Activated naive CD4-positive, alpha-beta T cell treated with anti-CD3 and anti-CD28 coated beads, Interleukin-2, amount 10 ng/mL, durations not matched to agents 7 days and 5 days (primary cell): ENCODE measurements at places on chromosomes 3 and 15.

DNA sequence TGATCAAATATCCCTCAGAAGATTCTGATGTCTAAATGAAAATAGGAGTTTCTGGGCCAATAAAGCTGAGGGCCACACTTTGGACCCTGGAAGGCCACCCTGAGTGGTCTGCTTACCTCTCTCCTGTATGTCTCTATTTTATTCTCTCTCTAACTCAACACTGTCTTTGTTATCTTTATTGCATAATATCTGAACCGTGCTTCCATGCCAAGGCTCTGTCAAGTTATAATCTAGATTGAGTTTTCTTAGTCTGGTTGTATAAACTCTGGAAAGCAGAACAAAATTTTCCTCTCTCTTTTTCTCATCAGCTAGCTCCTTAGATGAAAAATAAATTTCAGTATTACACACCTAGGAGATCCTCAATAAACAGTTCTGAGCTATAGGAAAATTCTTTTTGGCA, 36.2 kb upstream of the ACTL6A start:
- DNase-seq = no peak

GRCh38 chr3:72308641-72309040, 523.7 kb upstream of the PROK2 start:
- no peak for DNase-seq

DNA sequence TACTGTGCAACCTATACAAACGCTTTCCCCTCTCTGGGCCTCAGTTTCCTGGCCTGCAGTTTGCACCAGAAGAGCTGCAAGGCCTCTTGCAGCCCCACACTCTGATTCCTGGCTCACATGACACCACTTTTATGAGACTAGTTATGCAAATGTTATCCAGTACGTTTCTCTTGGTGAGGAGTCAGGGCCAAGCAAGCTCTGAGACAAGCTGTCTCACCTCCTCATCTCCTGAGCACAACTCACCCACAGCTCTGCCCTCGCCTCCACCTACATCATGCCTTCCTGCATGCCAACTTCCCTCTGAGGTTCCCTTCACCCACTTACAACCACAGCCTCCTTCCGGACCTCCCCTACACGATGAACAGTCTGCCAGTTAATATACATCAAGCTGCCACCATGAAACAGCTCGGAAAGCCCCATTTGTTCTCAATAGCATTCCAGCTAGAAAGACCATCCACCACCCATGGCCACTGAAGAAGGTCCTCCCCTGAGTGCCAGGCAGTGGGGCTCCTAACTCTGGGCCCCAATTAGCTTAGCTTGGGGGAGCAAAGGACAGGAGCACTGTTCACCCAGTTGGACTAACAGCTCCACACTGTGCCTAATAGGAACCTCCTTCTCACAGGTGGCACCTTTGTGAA, 25.0 kb downstream of the CRYGS start:
- DNase-seq = peak; percentile 69

DNA sequence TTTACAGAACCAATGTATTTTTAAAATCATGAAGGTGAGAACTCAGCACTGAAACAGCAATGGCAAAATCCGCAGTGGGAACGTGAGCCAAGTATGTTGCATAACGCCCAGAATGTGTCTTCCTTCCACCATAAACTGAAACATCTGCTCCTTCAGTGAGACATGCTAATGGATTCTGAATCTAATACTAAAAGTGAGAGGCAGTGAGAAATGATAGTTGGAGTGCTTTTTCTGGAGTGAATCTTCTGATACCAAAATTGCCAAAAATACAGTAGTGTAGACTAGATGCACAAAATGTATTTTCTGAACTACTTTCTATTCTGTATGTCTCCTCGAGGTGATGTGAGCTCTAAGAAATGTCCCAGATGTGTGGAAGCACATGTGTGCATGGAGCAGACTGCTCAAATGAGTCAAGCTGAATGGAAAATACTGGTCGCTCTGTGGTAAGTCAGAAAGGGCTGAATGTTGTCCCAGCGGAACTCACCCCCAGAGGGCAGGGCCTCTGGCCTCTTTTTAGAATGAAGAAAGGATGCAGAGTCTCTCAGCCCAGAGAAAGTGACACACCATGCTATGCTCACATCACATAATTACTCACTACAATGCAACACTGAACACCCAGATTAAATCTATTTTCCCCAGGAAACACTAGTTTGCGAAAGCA, 73.0 kb downstream of the ATP10A start:
- peak; percentile 28 for DNase-seq

- DNase-seq = no peak
Observed at GRCh38 chr15:82554849-82555248, 14.6 kb upstream of the RPS17 start.

DNA sequence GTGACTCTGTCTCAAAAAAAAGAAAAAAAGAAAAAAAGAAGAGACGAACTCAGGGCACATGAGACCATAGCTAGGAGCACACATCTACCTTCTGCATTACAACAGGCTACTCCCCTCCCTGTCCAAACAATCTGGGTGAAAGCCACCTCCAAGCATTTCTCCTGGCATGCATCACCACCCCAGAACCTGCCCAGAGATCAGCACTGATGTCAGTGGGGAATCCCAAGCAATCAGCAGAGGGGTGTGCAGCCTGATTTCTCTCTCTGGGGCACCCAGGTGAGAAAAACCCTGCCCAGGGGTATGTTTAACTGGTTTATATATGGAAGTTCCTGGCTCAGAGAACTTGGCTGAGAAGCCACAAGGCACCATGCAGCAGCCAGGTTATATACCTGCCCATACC, 59.4 kb downstream of the CDC25A start:
- no peak for DNase-seq

GRCh38 chr15:74144153-74144775, 13.9 kb downstream of the ISLR2 start:
- DNase-seq = no peak
